Sigmoid colon (tissue), 7 donors: ENCODE measurements at places on chromosomes 13 and 19. TPM values are rescaled to one million over a fixed set of nuclear protein-coding genes. Genes with fewer than 3 reads are reported as not detected.

DNA sequence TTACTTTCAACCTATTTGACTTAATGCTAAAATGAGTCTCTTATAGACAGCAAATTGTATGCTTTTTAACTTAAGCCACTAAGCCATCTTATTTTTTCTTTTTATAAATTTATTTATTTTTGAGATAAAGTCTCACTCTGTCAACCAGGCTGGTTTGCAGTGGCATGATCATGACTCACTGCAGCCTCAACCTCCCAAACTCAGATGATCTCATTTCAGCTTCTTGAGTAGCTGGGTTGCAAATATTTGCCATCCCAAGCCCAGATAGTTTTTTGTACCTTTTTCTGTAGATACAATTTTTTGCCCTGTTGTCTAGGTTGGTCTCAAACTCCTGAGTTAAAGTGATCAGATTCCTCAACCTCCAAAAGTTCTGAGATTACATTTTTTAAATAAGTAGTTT lies 27.1 kb downstream of the ZNF714 start:
- no peak for DNase-seq

GRCh38 chr19:29504454-29504853 lies 21.3 kb upstream of the VSTM2B start:
- peak; percentile 26 for DNase-seq

NAPSA gene
- total RNA-seq = not detected

GRCh38 chr13:97019236-97019635 lies 25.0 kb upstream of the OXGR1 start:
- DNase-seq = no peak

URAD gene
- total RNA-seq = not detected

DNA sequence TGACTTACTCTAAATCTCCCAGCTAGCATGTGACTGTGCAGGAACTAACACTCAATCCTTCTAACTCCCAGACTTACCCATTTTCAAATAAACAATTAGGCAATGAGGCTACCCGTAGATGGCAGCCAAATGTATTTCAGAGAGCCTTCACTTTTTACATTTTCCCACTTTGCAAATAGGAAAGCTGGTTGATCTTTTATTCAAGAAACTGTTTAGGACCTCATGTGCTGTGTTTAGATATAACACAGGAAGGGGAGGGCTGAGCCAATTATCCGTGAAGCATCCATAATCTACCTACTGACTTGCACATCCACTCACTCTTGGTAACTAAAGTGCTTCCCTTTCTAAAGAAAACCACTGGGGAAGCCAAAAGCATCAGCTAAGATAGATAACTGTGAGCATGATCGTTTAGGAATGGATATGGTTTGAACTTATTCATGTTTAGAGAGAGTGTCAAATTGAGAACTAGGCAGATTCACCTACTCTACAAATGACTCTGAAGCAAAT lies 33.4 kb downstream of the MBNL2 start:
- DNase-seq = no peak

GPR12 gene
- total RNA-seq = 0.14 TPM

DNA sequence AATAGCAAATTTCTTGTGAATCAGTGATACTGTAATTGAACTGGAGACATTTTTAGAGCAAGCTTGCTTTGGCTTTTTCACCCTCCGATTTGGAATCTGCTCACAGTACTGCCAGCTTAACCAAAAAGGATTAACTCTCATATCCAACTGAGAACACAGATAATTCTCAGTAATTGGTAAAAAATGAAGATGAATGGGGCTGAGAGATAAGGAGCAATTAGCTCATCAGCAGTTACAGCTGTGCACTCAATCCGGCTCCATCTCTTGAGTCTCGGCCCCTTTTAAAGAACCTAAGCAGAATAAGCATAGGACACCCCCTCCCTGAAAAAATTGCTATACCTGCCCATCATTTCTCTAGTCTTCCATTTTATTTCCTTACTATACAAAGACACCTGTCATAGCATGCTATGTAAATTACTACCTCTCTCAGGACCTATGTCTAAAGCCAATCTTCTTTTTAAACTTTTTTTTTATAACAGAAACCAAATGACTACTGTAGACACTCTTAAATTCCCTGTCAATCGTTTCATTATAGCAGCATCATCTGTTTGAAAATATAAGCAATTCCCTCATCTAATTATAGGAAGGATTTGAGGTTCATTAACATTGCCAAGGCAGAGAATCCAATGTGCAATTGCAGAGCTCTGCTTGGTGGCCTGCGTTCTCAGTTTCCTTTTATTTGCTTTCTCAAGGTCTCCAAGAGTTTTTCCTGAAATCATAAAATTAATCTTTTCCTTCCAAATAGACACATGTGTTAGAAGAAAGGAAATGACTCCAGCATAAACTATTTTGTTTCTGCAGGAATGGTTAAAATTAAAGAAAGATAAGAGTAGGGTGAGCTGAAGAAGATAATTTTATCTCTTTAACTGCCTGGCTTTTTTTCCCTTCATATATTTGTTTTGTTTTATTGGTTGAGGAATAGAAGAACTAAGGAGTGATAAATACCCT lies 242.1 kb downstream of the DACH1 start:
- DNase-seq = no peak

ZNF497 gene
- total RNA-seq = 0.36 TPM

DNA sequence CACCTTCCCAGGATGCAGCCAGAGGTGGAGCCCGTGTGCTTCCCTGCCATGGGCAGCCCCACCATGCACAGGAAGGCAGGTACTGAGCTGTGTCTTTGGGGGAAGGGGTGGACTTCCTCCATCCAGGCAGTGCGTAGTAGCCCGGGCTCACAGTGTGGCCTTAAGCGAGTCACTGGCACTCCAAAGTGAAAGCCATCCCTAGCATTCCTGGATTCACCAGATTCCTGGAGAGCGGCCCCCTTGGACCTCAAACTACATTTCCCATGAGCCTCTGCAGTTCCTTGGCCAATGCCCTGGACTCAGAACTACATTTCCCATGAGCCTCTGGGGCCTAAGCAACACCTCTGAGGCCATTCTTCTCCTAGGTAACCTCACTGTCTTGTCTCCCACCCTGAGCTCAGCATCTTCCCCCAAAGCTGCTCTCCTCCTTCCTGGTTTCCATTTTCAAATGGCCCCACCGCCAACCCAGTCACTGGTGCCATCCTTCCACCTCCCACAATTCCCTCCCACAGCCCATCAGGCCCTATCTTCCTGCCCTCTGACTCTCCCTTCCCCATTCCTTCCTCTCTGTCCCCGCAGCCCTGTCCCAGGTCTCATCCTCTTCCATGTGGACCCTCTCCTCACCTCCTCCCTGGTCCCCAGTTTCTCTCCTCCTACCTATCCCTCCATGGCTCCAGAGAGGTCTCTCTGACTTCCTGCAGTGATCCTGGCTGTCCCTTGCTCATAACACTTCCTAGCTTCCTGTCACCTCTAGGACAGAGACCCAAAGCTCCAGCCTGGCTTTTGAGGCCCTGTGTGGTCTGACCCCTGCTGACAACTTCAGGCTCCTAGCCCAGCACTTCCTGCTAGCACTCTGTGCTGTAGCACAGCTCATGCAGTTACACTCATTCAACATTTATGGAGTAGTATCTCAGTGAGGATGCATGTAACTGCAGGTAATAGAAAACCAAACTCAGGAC lies at the start of gene C19orf81:
C19orf81 (plus strand) TSS at position 13 of the 959 bp plus-strand sequence; CDS start at position 13, 0 bp downstream.
- no peak for DNase-seq

ZNF541 gene
- 1.7 TPM for total RNA-seq

GRCh38 chr19:46745521-46746280 lies at the start of gene FKRP:
TSS of gene FKRP (plus strand) at chr19:46746057. CDS start at chr19:46755451, 9,394 bp downstream.
- no peak for DNase-seq
